ENCODE measurements at places on chromosomes 4 and X.

DNA sequence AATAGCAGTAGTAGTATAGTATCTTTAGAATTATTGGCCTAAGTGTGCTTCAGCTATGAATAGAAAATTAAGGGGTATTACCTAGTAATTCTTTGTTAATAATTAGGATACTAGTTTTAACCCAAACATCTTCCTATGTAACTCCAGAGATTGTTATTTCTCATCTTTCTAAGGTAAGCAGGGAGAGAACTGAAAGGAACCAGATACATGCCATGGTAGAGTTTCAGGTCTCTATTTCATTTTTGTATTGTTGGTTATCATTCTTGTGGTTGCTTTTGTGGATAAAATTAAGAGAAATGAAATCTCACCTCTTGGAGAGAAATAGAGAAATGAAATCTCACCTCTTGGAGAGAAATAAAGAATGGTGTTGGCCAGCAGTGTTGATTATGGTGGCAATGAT is 597.1 kb upstream of the CT83 start:
- DNase-seq: no peak

DNA sequence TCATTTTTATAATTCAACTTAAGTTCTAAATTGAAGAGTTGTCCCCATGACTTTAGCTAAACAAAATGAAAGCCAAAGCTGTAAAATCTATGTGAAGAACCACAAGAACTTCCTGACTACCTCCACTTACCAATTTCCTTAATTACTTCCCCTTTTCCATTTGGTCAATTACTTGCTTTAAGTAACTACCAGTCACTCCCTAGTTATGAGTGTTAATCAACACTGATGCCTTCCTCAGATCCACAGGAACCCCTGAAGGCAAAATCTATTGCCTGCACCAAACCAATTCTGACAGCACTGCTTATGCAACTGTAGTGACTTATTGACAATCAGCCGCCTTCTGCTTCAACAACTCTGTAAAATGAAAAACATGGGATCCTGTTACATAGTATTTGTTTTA is 10.5 kb downstream of the RBMX start:
- no peak for DNase-seq

DNA sequence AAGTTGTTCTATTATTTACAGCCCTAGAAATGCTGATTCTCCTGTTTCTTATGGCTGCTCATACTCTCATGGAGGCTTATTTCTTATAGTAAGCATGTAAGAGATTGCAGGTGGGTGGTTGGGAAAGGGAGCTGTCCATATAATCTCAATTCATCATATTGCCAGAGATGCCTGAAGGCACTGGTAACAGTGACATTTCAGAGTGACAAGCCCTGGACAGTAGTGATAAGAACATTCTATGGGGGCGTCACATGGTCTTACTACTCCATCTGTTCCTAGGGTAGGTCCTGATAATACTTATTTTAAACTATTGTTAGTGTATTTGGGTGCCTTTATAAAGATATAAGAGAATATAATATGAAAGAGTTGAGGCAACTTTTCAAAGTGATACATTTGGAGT is 171.5 kb downstream of the CFAP299 start:
- peak; percentile 59 for DNase-seq

- DNase-seq: no peak
Measured at GRCh38 chr4:38151873-38152272, 191.7 kb downstream of the PTTG2 start.

GRCh38 chr4:11535333-11535732 is 106.6 kb upstream of the HS3ST1 start:
- no peak for DNase-seq

DNA sequence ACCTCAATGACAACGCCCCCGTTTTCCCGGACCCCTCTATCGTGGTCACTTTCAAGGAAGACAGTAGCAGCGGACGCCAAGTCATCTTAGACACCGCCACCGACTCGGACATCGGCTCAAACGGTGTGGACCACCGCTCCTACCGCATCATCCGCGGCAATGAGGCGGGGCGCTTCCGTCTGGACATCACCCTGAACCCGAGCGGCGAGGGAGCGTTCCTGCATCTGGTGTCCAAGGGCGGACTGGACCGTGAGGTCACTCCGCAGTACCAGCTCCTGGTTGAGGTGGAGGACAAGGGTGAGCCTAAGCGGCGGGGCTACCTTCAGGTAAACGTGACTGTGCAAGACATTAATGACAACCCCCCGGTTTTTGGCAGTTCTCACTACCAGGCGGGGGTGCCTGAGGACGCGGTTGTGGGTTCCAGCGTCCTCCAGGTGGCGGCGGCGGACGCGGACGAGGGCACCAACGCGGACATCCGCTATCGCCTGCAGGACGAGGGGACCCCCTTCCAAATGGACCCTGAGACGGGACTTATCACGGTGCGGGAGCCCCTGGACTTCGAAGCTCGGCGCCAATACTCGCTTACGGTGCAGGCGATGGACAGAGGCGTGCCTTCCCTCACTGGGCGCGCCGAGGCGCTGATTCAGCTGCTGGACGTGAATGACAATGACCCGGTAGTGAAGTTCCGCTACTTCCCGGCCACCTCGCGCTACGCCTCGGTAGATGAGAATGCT is 2.2 kb downstream of the FAT4 start:
- peak; percentile 63 for DNase-seq

DNA sequence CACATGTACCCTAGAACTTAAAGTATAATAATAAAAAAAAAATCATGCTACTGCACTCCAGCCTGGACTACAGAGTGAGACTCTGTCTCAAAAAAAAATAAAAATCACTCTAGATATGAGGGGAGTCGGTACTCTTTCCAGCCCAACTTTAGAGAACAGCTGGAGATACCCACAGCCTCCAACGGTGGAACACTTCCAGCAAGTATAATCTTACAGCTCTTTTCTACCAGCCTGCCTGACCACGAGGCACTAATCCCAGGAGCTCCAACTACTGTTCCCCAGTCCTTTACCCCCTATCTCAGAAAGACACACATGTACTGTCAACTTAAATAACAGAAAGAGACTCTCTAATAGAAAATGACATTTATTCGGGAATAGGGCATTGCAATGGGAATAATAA is 46.8 kb downstream of the STEEP1 start:
- no peak for DNase-seq

- peak; percentile 8 for DNase-seq
Measured at GRCh38 chr4:146981651-146982050, 36.0 kb upstream of the TTC29 start.

- DNase-seq: peak; percentile 22
Measured at GRCh38 chr4:51932261-51932660, 87.9 kb downstream of the LRRC66 start.

DNA sequence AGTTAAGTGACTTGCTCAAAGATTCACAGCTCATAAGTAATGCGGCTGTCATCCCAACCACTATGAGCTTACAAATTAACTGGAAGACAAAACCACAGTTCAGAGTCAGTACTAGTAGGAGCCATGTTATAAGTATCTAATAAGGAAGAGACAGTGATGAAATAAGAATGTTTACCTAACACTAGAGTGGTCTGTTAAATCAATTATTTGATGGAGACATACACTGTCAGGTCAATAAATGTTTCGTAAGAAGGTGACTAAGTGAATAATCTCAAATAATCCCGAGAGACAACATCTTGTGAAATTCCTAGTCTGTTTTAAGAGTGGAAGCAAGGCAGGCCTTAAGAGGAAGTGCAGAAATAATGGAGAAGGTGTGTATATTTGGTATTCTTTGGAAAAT is 25.8 kb upstream of the AMELX start:
- DNase-seq: no peak

DNA sequence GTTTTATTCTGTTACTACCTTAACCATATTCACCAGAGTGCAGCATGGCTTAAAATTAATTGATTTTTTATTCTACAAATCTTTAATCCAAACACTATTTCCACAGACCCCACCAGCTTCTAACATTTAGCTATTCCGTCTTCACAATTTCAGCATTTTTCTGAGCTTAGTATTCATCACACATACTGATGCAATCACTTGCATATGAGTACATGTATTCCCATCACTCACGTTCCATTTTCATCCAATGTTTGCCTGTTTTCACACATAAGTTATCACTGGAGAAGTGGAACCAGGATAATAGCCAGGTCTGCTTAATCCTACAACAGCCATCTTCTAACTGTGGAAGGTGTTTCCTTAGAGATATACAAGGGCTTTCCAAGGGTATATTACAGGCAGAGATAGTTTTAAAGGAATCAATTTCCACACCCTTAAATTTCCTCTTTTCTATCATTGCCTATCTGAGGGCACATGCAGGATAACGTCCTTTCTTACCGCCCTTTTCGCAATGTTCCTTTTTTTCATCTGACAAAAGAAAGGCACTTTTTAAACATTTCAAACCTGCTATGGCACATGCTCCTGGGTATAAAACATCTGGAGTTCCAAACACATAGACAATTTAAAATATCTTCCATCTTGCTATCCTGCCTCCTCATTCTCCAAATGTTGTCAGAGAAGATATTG is 115.8 kb downstream of the CORIN start:
- no peak for DNase-seq

- no peak for DNase-seq
Measured at GRCh38 chr4:144342949-144343760, 202.6 kb upstream of the GYPA start.

Measured in NCI-H69 (cell line).